ENCODE measurements at places on chromosomes 11 and 22.

DNA sequence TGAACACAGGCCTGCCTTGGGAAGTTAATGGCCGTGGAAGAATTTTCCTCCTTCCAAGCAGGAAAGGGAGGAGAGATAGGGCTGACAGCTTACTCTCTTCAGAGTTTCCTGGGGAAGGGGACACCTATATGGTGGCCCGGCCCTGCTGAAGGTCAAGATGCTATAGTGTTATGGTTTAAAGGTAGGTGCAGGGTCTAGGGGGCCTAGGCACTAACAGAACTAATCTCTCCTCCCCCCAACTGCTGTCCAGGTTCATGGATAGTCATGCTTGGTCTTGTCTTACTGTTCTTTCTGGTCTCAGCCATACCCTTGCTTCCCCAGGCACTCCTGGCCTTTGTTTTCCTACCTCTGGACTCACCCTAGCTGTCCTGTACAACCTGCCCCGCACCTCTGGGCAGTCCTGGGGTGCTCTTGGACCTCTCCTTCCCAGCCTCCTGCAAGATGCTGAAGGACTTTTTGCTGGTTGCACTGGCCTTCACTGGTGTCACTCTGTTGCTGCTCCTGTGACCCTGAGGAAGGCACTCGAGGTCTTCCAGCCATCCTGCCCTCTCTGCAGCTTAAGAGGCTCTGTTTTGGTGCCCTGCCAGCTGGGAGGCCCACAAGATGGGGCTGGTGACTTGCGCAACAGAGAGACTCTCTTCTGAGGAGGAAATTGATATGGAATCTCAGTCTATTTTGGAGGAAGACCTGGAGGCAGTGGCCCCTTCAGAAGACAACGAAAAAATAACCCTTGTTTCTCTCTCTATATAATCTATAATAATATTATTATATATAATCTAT, 17.9 kb downstream of the SEC14L3 start:
- DNase-seq = no peak

DNA sequence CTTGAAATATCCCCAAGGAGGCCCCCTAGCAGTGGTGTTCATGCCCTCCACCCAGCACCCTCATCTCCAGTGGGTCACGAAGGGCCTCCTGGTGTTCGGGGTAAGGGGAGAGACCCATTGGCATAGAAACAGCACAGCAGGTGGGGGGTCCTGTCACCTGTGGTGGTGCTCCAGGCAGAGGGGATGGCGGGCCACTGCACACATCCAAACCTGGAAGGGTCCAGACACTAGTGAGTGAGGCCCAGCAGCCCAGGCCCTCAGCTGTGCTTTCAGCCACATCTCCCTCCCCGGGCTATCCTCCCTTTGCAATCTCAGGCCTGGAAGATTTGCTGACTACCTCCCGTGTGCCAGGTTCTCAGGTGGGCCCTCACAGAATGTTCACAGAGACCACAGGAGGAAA, 59.4 kb upstream of the LYVE1 start:
- no peak for DNase-seq

DNA sequence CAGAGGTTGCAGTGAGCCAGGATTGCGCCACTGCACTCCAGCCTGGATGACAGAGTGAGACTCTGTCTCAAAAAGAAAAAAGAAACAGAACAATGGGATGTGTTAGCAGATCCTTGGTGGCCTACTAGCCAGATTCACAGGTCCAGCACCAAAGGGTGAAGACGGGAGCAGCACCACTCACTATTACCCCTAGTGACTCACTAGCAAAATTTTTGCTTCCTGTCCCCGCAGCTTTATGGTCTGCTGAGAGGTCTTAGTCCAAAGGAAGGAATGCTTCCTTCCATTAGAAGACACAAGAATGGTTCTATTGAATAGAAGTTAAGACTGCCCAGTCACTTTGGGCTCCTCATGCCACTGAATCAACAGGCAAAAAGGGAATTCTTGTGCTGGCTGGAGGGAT, 35.9 kb upstream of the NUP50 start:
- no peak for DNase-seq

DNA sequence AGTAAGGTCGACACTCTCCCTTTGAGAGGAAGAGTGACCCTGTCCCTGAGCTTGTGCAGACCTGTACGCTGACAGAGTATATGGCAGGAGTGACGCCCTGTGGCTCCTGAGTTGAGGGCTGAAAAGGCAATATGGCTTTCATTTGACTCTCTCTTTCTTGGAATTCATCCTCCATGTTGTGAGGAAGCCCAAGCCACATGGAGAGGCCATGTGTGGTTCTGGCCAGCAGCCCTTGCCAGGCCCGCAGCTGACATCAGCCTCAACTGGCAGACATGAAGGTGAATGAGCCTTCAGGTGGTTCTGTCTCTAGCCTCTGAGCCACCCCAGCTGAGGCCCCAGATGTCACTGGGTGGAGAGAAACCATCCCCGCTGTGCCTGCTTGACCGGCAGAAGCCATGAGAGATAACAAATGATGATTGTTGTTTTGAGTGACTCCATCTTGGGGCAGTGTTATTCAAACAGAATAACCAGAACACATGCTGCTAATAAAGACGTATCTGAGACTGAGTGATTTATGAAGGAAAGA, 31.9 kb downstream of the SMIM38 start:
- DNase-seq = no peak

- no peak for DNase-seq
Measured at GRCh38 chr11:20355221-20356219, 8.0 kb upstream of the HTATIP2 start.

DNA sequence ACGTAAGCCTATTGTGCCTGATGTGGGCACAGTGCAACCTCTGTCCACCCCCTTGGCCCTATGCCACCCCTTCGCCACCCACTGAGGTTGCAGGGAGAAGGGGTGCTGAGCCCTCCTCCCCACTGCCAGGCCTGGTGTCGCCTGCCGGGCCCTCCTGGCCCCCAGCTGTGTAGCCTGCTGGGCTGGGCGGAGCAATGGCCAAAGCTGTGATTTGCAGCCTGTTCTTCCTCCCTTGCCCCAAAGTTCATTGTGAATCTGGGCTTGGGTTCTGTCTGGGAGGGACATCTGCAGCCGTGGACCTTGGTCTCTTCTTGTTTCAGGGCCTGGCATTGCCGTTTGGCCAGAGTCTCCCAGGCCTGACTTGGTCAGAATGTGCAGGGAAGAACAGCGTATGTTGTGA, 121.9 kb downstream of the PKNOX2 start:
- no peak for DNase-seq

DNA sequence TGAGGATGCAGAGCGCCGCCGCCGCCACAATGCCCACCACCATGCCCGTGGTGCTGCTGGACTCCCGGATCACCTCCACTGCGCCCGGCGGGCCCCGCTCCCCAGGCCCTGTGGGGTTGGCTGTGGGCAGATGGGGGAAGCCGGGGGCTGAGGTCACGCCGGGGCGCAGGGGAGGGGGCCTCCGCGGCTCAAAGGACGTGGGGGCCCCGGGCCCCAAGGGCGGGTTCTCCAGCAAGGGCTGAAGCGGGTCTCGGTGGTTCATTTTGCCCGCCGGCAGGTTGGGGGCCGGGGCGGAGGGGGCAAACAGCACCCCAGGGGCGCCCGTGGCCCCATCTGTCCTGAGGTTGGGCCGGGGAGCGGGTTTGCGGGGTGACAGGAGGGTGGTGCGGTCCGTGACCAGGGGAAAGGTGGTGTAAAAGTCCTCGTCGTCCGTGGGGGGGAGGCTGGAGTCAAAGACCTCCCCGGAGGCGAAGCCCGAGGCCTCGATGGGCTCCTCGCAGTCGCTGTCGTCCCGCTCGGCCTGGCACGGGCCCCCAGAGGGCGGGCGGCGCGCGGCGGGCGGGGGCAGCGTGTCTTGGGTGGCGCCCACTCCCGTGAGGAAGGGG, 16.5 kb downstream of the SLC22A12 start:
- no peak for DNase-seq

GRCh38 chr22:50296658-50297490, 10.6 kb downstream of the PLXNB2 start:
- DNase-seq = no peak

GRCh38 chr22:46070803-46071450, 79.4 kb upstream of the PPARA start:
- DNase-seq = peak; percentile 51

DNA sequence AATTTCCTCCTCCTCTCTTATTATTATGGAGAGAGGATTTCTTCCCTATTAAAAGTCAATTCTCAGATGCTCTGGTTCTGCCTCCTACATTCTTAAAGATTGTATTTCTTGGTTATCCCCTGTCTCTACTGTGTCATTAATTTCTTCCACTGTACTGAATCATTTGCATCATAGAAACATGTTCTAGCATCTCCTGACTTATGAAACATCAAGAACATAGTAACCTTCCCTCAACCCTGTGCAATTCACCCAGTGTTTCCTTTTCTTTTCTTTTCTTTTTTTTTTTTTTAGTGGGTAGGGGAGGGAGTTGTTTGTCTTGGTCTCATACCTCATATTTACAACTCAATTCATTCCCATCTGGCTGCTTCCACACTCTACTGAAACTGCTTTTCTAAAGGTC, 288.0 kb upstream of the PLET1 start:
- no peak for DNase-seq

DNA sequence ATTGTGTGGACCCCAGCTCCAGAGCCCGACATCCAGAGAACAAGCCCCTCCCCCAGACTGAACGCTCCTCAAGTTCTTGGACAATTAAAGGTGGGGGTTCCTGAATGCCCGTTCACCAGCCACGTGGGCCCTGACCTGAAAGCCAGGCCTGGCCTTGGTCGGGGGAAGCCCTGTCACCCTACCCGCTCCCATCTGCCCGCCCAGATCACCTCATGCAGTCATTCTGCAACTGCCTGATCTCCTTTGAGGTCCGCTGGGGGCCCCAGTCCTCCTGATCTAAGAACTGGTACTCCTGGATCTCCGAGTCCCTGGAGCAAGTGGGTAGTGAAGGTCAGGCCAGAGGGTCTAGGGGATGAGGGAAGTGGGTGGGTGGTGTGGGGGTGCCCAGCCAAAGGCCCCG, 9.1 kb upstream of the NAALADL1 start:
- no peak for DNase-seq

GRCh38 chr22:25775531-25775930, 33.5 kb downstream of the MYO18B start:
- DNase-seq = no peak

- DNase-seq = no peak
Measured at GRCh38 chr11:200224-201003, 6.8 kb downstream of the BET1L start.

DNA sequence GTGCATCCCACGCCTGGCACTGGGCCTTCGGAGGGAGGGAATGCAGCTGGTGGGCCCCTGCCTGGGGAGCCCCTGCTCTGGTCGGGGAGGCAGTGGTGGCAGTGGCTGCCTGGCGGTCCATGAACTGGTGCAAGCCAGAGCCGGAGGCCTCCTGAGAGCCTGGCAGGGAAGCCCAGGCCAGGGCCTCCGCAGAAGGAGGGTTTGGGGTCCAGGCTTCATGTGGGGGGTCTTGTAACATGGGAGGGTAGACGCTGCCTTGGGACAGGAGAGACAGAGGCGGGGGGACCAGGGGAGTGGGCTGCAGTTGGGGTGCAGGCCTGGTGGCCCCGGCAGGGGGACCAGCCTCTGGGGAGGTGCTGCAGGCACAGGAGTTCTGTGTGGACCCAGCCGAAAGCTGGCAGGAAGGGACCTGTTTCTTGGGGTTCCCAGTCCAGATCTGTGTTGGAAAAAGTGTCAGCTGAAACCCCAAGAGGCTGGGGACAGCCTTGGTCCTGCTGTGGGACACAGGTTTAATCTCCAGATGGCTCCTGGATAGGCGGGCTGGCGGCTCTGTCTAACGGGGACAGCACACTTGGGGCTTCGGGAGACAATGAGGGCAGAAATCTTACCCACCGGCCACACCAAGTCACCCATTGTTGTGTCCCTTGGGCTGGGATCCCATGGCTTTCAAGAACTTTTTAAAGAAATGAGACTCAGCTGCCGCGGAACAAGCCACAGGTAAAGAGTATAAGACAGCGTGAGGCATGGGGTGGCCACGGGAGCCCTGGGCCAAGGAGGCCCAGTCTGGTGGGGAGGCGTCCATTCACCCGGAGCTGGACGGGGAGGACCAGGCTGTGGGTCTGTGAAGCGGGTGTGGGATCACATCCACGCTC, 73.5 kb downstream of the KCNQ1 start:
- DNase-seq = no peak

DNA sequence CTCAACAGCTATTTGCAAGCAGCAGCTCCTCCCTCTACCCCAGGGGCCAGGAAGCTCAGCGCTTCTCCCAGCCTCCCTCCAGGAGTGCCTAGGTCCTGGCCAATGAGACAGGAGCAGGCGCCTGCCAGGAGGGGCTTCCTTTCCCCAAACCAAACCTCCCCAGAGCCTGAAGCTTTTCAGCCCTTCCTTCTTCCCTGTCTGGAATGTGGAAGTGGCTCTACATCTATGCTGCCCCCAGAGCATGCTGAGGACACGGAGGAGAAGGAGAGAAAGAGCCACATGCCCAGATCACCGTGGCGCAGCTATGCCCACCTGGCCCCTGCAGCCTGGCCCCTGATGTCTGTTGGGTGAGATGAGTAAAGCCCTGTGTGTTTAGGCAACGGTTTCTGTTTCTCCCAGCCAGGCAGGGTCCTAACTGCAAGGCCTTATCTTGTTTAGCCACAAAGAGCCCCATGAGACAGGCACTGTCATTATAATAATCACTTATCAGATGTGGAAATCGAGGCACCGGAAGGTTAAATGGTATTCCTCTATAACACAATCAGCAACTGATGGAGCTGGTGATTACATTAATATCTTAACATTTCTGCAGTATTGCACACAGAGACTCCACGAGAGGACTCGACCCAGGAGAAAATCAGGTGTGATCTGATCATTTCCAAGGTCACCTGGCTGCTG, 315.8 kb downstream of the CTTN start:
- no peak for DNase-seq

- DNase-seq = no peak
Measured at GRCh38 chr11:61973476-61974162, 6.2 kb upstream of the FTH1 start.

- no peak for DNase-seq
Measured at GRCh38 chr22:17131686-17132085, 10.5 kb upstream of the TMEM121B start.

DNA sequence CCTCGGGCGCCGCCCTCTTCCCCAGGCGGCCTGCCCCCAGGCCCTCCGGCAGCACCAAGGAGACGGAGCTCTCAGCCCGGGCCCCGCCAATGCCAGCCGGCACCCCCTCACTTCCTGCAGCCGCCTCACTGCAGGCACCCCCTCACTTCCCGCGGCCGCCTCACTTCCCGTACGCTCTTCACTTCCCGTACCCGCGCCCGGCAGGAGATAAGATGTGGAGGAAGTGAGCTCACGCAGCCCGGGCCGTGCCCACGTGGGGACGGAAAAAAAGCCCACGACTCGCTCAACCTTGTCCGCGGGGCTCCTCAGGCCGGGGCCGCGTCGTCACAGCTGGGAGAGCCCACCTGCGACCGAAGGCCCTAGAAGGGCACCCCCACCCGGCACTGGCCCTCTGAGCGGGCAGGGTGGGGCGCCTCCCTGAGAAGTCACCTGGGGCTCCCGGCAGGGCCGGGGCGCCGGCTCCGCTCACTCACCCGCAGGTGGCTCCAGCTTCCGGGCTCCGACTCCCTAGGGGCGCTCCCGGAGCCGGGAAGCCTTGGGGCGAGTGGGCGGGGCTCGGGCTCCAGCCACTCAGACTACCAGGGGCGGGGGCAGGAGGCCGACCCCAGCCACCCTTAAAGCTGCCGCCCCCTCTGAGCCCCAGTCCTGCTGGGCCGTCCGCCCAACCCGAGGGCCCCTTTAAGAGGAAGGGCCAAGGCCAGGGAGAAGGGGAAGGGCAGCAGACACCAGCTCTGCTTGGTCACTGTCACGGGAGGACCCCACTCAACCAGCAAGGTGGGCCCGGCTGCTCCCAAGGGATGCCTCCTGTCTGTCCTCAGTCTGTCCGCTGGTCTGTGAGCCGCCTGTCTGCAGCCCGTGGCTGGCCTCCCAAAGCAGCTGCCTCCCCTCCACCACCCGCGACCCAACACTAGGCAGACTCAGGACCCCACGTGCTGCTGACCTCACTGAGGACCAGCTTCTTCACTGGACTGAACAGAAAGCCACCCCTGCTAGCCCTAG, 31.4 kb downstream of the PISD start:
- DNase-seq = no peak

- no peak for DNase-seq
Measured at GRCh38 chr11:15933886-15934625, 422.3 kb downstream of the SOX6 start.

Data from NCI-H1930 (cell line).